ENCODE measurements at places on chromosomes 11 and 22. TPM values are rescaled to one million over a fixed set of nuclear protein-coding genes. Genes with fewer than 3 reads are reported as not detected.

Gene NLRP14
- 0.15 TPM for total RNA-seq

Gene C22orf31
- not detected for total RNA-seq

DNA sequence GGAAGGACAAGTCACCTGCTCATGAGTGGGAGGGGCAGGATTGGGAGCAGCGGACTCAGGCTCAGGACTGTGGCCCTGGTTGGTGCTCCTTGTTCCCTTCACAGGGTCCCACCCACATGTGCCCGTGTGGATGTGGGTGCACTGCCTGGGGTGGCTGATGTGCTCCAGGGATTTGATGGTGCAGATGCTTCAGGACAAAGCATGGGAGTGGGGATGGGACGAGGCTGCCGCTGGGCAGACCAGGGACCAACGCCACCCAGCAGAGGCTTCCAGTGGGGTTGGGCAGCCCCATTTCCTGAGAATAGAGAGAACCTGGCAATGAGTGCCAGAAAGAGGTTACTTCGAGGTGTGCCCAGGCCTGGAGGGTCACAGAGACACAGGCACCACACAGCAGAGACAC is 65.5 kb upstream of the IGLL5 start:
- no peaks in the 10 kb centered on the region for H3K36me3 ChIP-seq
- no peak overlapping the region for H3K4me3 ChIP-seq
- peak overlapping the region; percentile 13 for H3K27ac ChIP-seq

Gene CASP1
- total RNA-seq: 38.5 TPM

DNA sequence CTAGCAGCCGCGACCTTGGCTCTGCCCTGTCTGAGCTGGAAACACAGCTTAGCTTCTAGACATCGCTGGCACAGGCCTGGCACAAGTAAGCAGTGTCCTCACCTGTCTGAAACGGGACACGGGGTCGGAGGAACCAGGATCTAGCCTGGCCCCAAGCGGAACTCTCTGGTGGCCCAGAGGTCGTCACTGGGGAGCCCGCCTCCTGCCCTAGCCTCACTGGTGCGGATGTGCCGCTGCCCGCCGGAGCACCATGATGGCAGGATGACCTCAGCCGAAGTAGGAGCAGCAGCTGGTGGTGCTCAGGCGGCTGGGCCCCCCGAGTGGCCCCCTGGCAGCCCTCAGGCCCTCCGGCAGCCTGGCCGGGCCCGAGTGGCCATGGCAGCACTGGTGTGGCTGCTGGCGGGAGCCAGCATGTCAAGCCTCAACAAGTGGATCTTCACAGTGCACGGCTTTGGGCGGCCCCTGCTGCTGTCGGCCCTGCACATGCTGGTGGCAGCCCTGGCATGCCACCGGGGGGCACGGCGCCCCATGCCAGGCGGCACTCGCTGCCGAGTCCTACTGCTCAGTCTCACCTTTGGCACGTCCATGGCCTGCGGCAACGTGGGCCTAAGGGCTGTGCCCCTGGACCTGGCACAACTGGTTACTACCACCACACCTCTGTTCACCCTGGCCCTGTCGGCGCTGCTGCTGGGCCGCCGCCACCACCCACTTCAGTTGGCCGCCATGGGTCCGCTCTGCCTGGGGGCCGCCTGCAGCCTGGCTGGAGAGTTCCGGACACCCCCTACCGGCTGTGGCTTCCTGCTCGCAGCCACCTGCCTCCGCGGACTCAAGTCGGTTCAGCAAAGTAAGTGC is 871 bp downstream of the SLC35E4 start:
- H3K4me3 ChIP-seq: peak overlapping the region; percentile 65
- no peak overlapping the region for H3K27ac ChIP-seq
- H3K4me1 ChIP-seq: peaks cover 9% of the 10 kb centered on the region
- no peak for DNase-seq

DNA sequence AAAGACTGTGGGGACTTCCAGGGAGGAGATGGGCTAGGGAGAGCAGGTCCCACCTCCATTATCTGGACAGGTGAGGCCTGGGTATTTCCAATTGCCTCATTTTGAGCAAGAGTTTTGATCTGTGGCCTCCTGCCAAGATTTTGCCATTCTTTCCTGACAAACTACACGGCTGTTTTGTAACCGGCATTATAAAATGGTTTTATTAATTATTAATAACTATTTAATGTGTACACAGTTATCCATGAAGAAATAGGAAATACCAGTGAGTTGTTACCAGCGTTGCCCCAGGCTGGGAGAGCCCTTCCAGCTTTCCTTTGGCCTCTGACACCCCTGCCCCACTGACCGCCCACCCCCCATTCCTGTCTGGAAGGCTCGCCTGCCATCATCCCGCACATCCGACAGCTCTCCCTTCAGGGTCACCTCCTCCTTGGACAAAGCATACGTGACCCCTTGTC is 14.9 kb upstream of the SEC14L3 start:
- H3K27ac ChIP-seq: no peak overlapping the region
- H3K4me1 ChIP-seq: no peaks in the 10 kb centered on the region
- DNase-seq: peak; percentile 29
- no peaks in the 10 kb centered on the region for H3K27me3 ChIP-seq

DNA sequence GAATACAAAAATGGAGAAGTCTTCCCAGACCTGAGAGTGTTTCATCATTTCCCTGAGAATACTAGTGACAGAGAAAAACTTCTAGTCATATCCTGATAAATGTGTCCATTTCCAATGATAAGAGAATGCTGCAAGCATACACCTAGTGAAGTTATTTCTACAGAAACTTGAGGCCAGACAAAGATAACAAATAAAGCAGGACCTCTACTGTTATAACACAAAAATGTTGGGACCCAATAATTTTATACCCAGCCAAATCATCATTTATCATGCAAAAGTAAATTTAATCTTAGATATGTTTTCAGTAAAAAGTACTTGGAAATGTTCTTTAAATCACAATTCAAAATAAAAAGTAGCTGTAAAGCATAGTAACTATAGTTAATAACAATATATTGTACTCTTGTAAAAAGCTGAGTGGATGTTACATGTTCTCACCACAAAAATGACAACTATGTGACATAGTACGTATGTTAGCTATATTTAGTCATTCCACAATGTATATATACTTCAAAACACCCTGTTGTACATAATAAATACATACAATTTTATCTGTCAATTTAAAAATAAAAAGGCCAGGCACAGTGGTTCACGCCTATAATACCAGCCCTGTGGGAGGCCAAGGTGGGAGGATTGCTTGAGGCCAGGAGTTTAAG is 12.6 kb downstream of the RRAS2 start:
- H3K4me1 ChIP-seq: no peaks in the 10 kb centered on the region
- H3K27ac ChIP-seq: no peak overlapping the region
- no peak for DNase-seq
- no peaks in the 10 kb centered on the region for H3K27me3 ChIP-seq
- no peaks in the 10 kb centered on the region for H3K36me3 ChIP-seq

DNA sequence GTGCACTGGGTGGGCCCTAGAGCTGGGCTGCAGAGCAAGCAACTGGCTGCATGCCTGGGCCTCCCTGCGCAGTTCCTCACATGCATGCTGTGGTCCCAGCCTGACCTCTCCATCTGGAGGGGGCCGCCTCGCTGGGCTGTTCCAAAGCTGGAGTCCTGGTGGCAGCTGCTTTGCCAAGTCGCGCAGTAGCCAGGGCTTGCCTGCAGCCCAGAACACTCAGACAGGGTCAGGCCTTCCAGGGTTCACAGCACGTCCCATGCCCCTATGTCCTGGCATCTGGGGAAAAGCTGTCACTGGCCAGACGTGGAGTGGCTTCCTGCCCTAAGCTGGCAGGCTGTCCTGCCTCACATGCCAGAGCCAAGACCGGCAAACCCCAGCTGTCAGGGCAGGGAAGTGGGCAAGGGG is 16.5 kb upstream of the CDC42EP2 start:
- peak overlapping the region; percentile 56 for H3K27ac ChIP-seq
- no peaks in the 10 kb centered on the region for H3K27me3 ChIP-seq
- H3K4me3 ChIP-seq: no peak overlapping the region

DNA sequence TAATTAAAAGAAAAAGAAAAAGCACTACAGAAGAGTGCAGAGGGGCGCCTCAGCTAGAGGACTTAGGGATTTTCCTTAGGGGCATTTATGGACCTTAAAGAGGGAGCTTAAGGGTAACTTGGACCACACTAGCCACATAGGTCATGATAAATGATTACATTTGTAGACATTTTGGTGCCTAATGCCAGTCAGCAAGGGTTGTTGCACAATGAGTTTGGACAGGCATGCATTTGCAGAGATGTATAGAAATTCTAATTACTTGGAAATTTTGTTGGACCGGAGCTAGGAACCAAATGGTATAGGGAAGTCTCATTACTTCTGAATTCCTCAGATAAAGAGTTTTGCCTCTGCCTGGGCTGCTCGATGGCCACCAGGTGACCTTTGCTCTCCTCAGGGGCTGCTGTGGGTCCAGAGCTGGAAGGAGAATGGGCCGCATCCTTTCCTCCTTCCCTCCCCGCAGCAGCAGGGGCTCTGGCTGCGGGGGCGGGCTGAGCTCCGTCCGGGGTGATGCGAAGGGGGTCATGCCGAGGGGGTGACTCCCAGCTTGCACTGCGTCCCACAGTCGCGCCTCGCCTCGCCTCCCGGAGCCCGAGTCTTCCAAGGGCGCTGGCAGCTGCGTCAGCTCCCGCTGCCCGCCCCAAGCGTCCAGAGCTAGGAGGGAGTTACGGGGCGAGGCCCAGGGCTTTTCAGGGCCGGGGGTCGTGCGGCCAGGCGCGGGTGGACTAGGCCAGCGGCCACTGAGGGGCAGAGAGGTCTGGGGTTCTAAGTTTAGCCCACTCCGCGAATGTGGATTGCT is 20.3 kb upstream of the MALAT1 start:
- no peaks in the 10 kb centered on the region for H3K27me3 ChIP-seq
- H3K36me3 ChIP-seq: no peaks in the 10 kb centered on the region
- peak overlapping the region; percentile 99 for H3K27ac ChIP-seq
- H3K4me1 ChIP-seq: peaks cover 33% of the 10 kb centered on the region

Gene PLEKHB1
- 9.6 TPM for total RNA-seq

Gene IL10RA
- 15.4 TPM for total RNA-seq

DNA sequence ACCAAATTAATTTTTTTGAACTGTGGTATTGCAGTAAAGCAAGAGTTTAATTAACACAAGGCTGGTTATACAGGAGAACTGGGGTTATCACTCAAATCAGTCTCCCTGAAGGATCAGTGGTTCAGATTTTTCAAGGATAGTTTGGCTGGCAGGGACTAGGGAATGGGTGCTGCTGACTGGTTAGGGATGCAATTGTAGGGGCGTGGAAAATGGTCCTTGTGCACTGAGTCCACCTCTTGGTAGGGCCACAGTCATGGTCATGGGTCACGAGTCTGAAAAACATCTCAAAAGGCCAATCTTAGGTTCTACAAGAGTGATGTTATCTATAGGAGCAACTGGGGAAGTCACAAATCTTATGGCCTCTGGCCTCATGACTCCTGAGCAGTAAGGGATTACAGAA is 27.9 kb downstream of the MCHR1 start:
- H3K27me3 ChIP-seq: no peaks in the 10 kb centered on the region
- DNase-seq: no peak
- H3K4me1 ChIP-seq: no peaks in the 10 kb centered on the region

DNA sequence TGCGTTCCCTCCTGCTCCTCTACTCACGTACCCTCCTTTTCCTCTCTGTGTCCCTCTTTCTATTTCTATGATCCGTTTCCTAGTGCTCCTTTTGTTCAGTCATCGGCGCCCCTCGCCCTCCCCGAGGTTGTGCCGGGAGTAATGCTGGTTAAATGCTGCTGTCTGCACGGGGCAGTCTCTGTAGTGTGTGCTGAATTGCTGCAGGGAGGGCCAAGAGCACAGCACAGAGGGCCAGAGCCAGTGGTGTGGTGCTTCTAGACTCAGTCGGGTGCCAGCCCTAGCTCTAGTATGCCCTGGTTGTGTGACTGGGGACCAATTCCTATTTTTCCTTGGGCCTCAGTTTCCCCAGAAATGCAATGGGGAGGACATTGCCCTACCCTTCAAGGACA is 98.3 kb downstream of the PKNOX2 start:
- H3K27me3 ChIP-seq: no peaks in the 10 kb centered on the region
- no peak overlapping the region for H3K27ac ChIP-seq
- DNase-seq: no peak
- no peak overlapping the region for H3K4me3 ChIP-seq
- H3K36me3 ChIP-seq: no peaks in the 10 kb centered on the region

DNA sequence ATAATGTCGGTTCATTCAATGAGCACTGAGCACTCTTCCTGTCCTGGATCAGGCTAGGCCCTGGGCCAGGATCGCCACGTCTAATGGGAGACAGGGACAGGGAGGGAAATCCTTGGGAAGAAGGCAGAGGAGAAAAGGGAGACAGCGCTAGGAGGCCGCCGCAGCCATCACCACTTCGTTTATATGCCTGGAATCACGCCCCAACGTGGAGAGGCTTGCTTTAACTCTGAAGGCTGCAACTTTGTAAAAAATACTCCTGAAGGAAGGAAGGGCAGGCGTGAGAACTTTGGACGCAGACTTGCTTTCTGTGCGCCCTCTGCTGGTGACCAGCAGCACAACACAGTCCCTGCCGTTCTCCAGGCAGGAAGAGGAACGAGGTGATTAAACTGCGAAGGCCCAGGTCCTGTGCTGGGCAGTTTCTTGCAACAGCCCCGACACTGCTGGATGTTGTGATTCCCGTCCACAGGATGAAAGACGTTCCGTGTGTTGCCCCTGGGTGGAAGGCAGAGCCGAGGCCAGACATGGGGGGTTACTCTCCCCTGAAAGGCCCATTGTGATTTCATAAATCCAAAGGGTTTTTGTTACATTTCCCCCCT is 22.1 kb downstream of the RIBC2 start:
- no peak overlapping the region for H3K4me3 ChIP-seq
- peaks cover 3% of the 10 kb centered on the region for H3K4me1 ChIP-seq
- no peaks in the 10 kb centered on the region for H3K27me3 ChIP-seq
- DNase-seq: peak; percentile 94
- H3K27ac ChIP-seq: no peak overlapping the region

GRCh38 chr11:128632141-128632791 is 44.9 kb upstream of the ETS1 start:
- no peak overlapping the region for H3K27ac ChIP-seq
- no peak overlapping the region for H3K4me3 ChIP-seq
- H3K4me1 ChIP-seq: peaks cover 13% of the 10 kb centered on the region
- H3K27me3 ChIP-seq: no peaks in the 10 kb centered on the region
- peak; percentile 48 for DNase-seq

GRCh38 chr22:35033635-35034296 is 32.2 kb upstream of the ISX start:
- no peak overlapping the region for H3K4me3 ChIP-seq
- no peaks in the 10 kb centered on the region for H3K27me3 ChIP-seq
- no peaks in the 10 kb centered on the region for H3K4me1 ChIP-seq
- no peak overlapping the region for H3K27ac ChIP-seq

Gene UPB1
- total RNA-seq: 2.1 TPM

GRCh38 chr11:14519597-14519916 is 629 bp downstream of the PSMA1 start:
- H3K27me3 ChIP-seq: no peaks in the 10 kb centered on the region
- peaks cover 6% of the 10 kb centered on the region for H3K36me3 ChIP-seq
- no peak for DNase-seq
- H3K27ac ChIP-seq: peak overlapping the region; percentile 91

DNA sequence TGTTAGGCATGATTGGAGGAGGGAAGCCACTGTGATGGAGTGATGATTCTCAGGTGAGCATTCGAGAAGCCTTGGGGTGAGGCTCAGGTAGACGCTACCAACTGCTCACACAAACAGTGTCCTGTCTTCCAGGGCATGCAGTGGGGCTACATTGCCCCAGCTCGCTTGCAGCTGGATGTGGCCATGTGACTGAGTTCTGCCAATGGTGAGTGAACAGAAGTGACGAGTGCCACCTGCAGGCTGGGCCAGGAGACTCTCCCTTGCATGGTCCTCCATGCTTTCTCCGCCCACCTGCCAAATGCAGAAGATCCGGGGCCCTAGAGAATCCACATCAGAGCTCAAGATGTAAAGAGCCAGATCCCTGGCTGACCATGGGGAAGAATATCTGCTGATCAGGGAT is 195.9 kb downstream of the BCR start:
- H3K36me3 ChIP-seq: no peaks in the 10 kb centered on the region
- DNase-seq: no peak
- H3K27ac ChIP-seq: no peak overlapping the region
- H3K4me1 ChIP-seq: no peaks in the 10 kb centered on the region
- H3K27me3 ChIP-seq: no peaks in the 10 kb centered on the region
- H3K4me3 ChIP-seq: no peak overlapping the region

Gene EHF
- 144 TPM for total RNA-seq
